NCI-H510A treated with DMSO at 0.1 percent for 48 hours (cell line): ENCODE measurements at places on chromosomes 11 and 22.

GRCh38 chr11:75291741-75292140, 51.2 kb downstream of the TPBGL start:
- DNase-seq = no peak

- DNase-seq = no peak
Observed at GRCh38 chr22:19146215-19146968, 1.9 kb upstream of the ESS2 start.

GRCh38 chr11:27717377-27717776, 17.1 kb upstream of the BDNF start:
- no peak for DNase-seq

DNA sequence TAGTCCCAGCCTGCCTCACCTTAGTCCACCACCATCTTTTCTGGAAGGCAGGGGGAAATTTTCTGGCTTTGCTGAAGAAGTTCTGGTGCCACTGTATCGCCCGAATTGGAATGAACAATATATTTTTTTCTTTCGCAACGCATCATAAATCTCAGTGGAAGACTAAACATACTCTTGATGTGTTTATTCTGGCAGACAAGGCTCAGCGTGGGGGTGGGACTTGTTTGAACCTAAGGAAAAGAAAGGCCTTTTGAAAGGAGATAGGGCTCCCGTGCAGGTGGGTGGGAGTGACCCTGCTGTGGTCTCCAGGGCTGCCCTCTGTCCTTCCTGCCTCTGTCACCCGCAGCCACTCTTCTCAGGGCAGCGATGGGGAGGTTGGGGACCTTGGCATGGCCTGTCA, 42.5 kb downstream of the CD82 start:
- peak; percentile 5 for DNase-seq

GRCh38 chr11:83181815-83182214, 11.7 kb upstream of the ANKRD42 start:
- no peak for DNase-seq

GRCh38 chr11:63887386-63887999, 29.5 kb downstream of the RCOR2 start:
- DNase-seq = no peak

DNA sequence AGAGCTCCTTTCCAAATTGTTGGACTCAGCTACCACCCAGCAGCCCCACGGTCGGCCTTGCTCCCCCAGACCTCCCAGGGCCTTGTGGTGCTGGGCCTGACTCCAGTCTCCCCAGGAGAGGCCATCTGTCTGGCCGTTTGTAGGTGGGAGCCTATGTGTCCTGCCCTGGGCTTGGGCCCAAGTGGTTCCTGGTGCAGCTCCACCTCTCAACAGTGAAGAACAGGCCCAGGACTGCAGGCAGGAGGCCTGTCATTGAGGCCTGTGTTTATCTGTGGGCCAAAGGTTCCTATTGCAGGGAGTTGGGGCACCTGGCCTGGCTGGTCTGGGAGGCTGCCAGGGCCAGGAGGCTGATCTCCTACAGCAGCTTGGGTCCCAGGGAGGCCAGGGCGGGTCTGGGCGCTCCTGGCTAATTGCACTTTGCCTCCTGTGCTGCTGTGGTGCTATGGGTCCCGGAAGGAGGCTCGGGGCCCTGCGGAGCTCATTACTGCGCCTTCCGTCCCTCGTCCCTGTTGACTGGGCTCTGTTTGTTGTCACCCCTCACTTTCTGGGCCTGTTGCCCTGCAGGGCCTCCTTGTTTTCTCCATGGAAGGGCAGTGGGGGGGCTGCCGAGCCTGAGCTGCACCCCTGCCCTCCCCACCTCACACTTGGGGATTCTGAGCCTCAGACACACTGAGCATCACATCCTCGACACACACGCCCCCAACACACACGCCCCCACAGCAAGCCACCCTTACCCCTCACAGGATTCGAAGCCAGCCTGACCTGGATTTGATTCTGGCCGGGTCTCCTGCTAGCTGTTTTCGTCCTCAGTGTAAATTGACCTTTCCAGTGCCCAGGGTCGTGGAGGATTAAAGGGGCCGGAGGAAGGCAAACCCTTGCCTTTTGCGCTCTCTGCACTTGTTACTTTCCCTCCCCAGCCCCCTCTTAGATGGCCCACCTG, 6.8 kb upstream of the OMP start:
- no peak for DNase-seq

DNA sequence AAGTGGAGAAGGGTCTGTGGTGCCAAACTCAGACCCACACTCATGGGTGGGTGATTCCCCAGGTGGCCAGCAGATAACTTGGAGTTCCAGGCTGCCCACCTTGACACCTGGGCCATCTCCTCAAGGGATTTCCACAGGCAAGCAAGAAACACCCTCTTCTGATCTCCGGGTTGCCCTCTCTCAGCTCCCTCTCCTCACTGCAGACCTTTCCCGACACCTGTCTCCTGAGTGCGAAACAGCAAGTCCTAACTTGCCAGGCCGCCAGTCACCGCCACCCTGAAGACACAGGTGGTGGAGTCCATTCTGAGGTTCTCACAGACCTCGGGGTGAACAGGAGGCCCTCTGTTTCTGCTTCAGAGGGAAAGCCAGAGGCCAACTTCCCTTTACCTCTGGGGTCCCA, 16.6 kb downstream of the GALNT18 start:
- peak; percentile 42 for DNase-seq

GRCh38 chr11:66834943-66835342, 8.3 kb upstream of the RCE1 start:
- DNase-seq = no peak

DNA sequence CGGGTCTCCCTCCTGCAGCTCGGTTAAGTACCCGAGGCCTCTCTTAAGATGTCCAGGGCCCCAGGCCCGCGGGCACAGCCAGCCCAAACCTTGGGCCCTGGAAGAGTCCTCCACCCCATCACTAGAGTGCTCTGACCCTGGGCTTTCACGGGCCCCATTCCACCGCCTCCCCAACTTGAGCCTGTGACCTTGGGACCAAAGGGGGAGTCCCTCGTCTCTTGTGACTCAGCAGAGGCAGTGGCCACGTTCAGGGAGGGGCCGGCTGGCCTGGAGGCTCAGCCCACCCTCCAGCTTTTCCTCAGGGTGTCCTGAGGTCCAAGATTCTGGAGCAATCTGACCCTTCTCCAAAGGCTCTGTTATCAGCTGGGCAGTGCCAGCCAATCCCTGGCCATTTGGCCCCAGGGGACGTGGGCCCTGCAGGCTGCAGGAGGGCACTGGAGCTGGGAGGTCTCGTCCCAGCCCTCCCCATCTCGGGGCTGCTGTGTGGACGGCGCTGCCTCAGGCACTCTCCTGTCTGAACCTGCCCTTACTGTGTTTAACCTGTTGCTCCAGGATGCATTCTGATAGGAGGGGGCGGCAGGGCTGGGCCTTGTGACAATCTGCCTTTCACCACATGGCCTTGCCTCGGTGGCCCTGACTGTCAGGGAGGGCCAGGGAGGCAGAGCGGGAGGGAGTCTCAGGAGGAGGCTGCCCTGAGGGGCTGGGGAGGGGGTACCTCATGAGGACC, 25.0 kb downstream of the FADS3 start:
- no peak for DNase-seq

GRCh38 chr11:94681852-94682251, 86.3 kb upstream of the AMOTL1 start:
- DNase-seq = no peak

- DNase-seq = no peak
Observed at GRCh38 chr11:123132881-123133280, 62.2 kb downstream of the CLMP start.

DNA sequence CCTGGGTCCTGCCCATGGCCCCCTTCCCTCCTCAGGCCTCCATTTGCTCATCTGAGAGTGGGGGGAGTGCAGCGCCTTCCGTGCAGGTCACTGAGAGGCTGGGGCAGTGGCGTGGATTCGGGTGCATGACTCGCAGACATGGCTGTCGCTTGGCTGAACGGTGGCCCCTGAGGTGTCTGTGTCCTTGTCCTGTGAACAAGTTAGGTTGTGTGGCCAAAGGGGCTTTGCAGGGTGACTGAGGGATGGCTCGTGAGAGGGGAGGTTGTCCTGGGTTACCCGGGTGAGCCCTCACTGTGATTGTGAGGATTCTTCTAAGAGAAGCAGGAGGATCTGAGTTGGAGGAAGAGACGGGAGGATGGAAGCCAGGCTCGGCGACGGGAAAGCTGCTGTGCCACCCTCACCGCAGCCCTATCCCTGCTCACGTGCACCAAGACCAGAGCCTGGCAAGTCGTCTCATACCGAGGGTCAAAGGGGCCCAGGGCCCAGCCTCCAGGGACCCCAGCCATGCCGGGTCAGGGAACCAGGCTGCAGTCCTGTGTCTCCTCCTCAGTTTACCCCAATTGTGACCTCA, 79.1 kb downstream of the KCNQ1 start:
- no peak for DNase-seq

- DNase-seq = no peak
Observed at GRCh38 chr11:19199771-19200170, 2.0 kb downstream of the CSRP3 start.

GRCh38 chr22:36741204-36741793, 34.6 kb downstream of the IFT27 start:
- no peak for DNase-seq

DNA sequence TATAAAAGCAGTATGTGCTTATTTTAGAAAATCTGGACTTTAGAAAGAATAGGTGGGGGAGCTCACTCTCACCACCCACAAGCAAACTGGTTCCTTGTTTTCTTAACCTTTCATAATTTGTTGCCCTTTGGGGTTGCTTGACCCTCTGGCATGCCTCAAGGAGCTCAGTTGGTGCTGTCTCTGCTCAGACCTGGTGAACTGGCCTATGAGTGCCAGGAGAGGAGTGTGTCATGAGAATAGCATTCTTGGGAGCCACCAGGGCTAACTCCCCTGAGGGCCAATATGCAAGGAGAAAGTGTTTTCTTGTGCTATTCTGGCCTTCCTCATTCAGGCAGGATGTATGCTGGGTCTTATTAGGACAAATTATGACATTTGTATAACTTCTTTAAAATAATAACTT, 21.0 kb upstream of the AMOTL1 start:
- no peak for DNase-seq

GRCh38 chr22:22244316-22245250, at the start of gene VPREB1:
Gene VPREB1 (plus strand): TSS chr22:22244786. CDS start chr22:22244814, 28 bp downstream.
- DNase-seq = no peak

GRCh38 chr11:114291381-114291780, 4.8 kb upstream of the NNMT start:
- no peak for DNase-seq

GRCh38 chr22:24413736-24414385, 13.5 kb upstream of the ADORA2A start:
- no peak for DNase-seq

GRCh38 chr22:40904101-40904500, 42.2 kb upstream of the DNAJB7 start:
- DNase-seq = no peak

- no peak for DNase-seq
Observed at GRCh38 chr22:50197856-50198623, 2.8 kb upstream of the SELENOO start.

GRCh38 chr22:49404020-49404419, 423.7 kb downstream of the BRD1 start:
- DNase-seq = no peak

DNA sequence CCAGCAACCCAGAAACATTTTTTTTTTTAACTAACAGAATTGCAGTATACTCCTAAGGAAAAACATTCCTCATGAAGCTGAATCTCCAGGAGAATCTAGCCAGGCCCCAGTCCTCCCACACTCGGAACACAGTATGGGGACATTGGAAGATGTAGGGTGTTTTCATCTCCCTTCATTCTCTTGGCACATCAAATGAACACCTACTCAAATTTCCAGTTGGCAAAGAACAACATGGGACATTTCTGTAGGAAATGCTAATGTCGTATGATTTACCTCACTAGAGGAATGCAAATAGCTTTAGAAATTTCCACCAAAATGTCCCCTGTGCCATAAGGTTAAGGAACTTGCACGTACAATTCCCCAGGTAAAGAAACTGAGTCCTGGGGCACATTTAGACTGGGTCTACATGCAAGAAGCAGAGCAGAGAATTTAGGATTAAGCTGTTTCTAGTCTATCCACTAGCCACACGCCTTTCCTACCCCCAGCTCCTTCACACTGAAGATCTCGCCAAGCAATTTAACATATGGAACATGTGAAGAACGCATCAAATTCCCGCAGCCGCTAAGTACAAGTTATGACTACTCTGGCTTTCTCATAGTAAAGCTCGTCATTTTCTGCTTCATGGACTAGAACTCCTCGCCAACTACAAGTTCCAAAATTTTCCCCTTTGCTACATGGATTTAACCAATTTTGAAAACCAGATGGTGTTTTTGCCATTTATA, 2.9 kb upstream of the CADM1 start:
- DNase-seq = no peak

GRCh38 chr11:67463186-67463585, 5.9 kb downstream of the TMEM134 start:
- DNase-seq = no peak

DNA sequence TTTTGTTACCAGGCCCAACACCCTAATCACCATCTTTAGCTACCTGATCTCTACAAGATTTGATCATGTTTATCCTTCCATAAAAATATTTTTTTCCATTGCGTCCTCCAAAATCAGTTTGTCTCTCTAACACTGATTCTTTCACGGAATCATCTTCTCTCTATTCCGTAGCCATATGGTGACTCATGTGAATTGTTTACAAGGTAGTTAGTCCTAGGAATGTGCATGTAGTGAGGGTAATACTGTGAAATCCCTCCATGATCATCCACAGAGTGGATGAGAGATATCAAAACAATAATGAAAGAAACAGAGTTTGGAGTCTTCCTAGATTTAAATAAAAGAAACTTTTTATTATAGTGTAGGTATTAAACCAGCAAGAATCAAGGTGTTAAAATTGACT, 230.2 kb downstream of the METTL15 start:
- no peak for DNase-seq

DNA sequence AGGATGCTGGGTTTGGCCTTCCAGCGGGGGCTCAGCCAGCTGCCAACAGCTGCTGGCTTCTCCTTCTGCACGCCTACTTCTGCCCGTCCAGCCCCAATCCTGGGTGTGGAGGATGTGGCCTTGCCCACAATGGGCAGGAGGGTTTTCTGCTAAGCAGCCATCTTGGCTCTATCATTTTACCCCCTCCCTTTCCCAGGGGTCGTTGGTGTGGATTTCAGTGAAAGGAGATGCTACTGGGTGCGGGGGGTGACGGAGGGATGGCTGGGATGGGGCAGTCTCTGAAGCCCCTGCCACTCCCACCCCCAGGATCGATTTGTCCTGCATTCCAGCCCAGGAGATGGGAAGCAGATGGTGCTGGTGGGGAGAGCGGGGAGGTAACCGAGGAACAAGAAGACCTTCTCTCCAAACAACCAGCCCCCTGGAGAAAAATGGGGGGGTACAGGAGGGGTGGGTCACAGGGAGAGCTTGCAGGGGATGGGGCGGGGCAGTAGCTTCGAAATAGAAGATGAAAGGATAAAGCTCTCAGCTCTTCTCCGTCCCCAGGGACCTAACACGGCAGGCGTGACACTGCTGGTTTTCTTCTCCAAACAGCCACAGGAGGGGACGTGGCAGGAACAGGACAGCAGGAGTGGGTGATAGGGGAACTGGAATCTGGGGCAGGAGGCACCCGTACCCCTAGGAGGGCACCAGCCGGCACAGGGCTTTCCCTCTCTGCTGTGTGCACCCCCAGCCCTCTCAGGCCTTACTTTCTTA, 68.9 kb downstream of the NECTIN1 start:
- no peak for DNase-seq

- no peak for DNase-seq
Observed at GRCh38 chr11:45907911-45908370, 870 bp upstream of the FREY1 start.
